Caco-2 (cell line): ENCODE measurements at places on chromosomes 2 and 18. TPM values are rescaled to one million over a fixed set of nuclear protein-coding genes. Genes with fewer than 3 reads are reported as not detected.

Gene KCNG2
- total RNA-seq: not detected in 2 replicates

GRCh38 chr2:194550702-194551101, 1106.3 kb upstream of the SLC39A10 start:
- H3K36me3 ChIP-seq: no peaks in the 10 kb centered on the region
- peaks cover 9% of the 10 kb centered on the region; the same call in 1 of the 2 replicates for H3K4me1 ChIP-seq
- H3K4me3 ChIP-seq: no peak overlapping the region
- no peak for DNase-seq

GRCh38 chr2:111653913-111654312, 230.1 kb downstream of the ANAPC1 start:
- no peaks in the 10 kb centered on the region for H3K36me3 ChIP-seq
- no peak overlapping the region for H3K4me3 ChIP-seq
- H3K4me1 ChIP-seq: peaks cover 2% of the 10 kb centered on the region
- no peaks in the 10 kb centered on the region for H3K27me3 ChIP-seq
- no peak for DNase-seq

DNA sequence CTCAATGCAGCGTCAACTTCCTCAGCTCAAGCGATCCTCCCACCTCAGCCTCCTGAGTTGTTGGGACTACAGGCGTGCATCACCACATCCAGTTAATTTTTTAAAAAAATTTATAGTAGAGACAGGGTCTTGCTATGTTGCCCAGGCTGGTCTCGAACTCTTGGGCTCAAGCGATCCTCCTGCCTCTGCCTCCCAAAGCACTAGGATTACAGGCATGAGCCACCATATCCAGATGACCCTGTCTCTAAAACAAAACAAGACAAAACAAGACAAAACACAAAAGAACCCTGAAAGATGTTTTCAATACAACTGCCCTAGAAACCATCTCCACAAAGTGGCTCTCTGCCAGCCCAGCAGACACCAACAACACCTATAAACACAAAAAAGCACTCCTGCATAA, 31.4 kb downstream of the ANKRD29 start:
- peaks cover 10% of the 10 kb centered on the region for H3K4me1 ChIP-seq
- no peaks in the 10 kb centered on the region for H3K27me3 ChIP-seq
- no peaks in the 10 kb centered on the region for H3K36me3 ChIP-seq
- no peak overlapping the region for H3K4me3 ChIP-seq

DNA sequence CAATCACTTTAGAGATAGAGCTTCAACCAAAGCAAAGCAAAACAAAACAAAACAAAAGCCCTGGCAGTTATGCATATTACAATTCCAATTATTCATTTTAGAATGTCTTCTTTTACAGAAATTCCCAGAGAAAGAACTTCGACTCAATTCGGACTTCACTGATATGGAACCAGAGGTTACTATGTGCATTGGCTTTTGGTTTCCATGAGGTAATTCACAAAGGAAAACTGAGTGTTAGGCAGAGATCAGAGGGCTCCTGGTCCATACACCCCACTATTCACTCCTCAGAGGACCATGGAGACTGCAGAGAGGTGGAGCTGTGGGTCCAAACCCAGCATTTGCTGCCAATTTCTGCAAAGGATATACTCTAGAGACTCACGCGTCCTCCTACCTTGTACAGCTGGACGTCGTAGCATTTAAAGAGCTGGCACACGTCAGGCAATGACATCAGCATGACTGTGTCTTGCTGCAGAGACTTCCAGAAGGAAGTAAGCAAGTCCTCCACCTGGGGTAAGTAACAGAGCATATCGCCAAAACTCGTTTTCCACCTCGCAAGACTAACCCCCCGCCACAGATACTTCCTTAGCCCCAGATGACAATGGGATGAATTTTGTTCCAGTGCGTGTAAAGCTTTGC, 31.3 kb upstream of the CREG2 start:
- DNase-seq: no peak
- no peaks in the 10 kb centered on the region for H3K36me3 ChIP-seq
- H3K27me3 ChIP-seq: no peaks in the 10 kb centered on the region
- H3K4me1 ChIP-seq: no peaks in the 10 kb centered on the region
- no peak overlapping the region for H3K4me3 ChIP-seq
